Astrocyte of the spinal cord (primary cell): ENCODE measurements at places on chromosomes 6 and 20.
A peak's percentile ranks its signal among the peaks of the same experiment; 100 is the strongest.

GRCh38 chr20:4830259-4830658, 108.5 kb downstream of the PRND start:
- DNase-seq, result no peak

DNA sequence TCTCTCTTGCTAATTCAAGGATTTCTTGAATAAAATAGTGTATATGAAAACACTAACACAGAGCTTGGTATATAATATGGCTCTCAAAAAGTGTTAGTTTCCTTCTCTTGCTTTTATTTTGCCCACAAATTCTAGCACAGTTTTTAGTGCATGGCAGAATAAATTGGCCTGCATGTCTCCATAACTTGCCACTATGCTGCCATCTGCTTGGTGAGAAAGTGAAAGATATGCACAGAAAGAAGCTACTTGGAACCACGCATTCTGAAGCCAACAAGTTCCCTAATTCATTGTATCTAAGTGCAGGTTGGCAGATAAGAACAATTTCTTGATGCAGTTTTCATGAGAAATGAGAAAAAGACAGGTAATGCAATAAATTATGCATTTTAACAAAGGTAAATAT, 101.2 kb downstream of the EPHA7 start:
- DNase-seq, result no peak

DNA sequence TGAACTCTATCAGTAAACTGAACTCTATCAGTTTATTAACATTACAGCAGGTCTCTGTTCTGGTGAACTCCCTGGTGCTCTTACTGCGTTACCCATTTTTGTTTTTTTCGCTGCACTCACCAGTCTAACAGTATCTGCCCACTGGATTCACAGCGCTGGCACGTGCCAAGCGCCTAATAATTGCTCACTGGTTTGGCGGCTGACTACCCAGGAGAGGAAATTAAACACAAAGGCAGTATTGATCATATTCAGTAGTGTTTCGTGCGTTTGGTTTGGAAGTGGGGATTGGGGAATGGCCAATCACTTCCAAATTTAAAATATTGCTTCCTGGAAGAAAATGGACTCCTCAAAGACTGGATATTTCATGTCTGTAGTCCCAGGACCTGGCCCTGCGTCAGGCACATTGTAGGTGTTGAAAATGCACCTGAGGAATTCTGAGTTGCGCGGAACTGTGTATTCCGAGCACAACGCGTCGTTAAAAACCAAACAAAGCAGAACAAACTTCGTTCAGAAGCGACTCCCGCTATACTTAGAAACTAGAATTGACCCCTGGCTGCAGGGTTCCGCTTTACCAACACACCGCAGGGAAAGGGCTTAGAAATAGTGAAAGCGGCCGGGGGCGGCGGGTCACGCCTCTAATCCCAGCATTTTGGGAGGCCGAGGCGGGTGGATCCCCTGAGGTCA, 1.1 kb upstream of the RPS12 start:
- DNase-seq, result peak; percentile 68

DNA sequence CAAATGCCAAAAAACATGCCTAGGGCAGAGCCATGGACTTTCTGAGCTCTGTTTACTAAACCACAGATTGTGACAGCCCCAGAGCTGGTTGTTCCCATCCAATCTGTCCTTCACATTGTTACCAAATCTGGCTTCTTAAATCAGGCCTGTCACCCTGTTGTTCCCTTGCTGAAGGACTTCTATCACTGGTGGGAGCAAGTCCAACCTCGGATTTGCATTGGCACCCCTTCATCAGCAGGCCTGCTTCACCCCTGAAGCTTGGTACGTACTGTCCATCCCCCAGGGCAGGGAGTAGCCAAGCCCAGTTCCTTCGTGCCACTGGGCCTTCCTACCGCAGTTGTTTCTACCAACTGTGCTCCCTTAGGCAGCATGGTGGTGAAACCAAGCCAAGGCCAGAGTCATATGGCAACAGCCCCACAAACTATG, 357.3 kb upstream of the JARID2 start:
- no peak for DNase-seq

DNA sequence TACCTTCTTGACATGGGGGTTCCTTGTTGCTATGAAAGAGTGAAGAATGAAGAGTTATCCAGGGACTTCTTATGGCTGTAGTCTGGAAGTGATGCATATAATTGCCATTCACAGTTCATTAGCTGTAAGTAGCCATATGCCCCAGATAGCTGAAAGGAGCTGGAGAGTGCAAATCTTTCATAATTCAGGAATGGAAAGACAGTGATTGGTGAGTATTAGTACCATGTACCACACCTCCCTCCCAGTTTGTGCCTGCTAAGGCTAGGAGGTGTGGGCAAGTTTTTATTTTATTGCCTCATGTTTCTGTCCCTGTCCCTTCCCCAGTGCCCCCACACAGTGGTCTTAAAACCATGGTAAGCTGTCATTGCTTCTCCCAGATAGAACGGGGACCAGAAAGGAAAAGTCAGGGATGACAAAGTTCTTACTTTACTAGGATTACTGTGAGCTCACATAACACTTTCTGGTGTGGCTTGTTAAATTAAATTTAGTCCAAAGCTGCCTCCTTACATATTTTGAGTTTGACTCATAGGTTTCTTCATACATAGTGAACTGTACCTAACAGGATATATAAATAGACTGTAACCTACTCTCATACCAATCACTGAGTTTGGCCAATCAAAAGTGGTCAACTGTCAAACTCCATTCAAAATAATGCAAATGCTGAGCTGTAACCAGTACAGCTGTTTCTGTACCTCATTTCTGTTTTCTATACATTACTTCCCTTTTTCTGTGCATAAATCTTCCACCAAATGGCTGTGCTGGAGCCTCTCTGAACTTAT, 119.4 kb downstream of the RFPL4B start:
- DNase-seq, result peak; percentile 58

- DNase-seq, result no peak
Observed at GRCh38 chr6:30019819-30020218, 41.2 kb upstream of the POLR1H start.

DNA sequence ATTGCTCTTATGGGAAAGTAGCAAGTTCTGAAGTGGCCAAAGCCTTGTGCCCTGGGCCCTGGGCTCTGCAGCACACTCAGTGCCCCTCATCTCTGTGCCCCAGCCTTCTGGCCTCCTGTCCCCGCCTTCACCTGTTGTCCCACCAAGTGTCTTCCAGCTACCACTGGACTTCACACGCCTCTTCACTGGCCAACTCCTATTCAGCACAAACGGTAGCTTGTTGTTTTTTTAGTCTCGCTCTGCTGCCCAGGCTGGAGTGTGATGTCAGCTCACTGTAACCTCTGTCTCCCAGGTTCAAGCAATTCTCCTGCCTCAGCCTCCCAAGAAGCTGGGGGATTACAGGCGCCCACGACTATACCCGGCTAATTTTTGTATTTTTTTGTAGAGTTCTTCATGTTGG, 4.8 kb downstream of the CCHCR1 start:
- DNase-seq, result no peak

DNA sequence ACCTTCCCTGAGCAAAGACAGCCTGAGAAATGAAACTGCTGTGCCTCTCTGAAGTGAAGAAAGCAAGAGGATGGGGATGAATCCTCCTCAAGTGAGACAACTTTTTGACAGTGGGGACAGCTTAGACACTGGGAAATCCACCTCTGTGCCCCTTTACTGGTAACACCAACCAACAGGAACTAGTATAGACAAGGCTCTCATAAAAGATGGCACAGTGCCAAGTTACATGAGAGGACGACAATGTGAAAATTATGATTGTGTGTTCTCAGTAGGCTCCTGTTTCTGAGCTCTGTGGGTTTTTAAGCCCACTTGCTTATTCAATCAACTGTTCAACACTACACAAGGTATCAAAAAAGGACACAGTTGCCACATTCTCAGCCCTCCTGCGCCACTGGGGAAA, 41.6 kb upstream of the LYRM2 start:
- DNase-seq, result no peak

DNA sequence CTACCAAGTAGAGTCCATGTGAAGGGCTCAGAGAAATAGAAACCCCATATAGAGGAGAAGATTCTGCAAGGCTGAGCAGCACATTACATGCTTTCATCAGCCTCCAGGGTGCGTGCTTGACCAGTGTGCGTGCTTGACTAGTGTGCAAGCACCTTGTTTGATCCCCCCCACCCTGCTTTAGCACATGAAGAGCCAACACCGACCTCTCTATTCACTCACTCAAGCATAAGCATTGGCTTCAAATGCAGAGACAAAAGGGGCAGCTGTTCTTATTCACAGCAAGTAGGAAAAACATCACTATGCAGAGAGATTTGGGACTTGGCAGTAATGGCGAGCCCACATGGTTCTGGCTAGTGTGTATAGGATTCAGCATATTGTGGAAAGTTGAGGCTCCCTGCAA, 278.7 kb upstream of the RNF217 start:
- DNase-seq, result no peak

DNA sequence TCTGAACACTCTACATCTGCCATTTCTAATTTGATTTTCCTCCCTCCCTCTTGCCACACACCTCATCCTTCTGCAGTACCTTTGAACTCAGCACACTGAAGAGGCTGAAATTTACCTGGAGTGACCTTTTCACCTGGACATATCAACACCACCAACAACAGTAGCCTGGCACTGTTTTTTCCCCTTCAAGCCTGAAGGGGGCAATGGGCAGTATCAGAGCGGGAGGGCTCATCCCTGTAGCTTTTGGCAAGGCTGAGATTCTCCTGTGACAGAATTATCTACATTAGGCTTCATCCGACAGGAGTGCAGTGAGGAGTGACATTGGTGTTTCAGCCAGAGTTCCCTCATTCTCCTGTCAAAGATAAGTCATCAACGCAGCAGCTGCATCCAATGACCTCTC, 312.8 kb upstream of the SPTLC3 start:
- no peak for DNase-seq

- no peak for DNase-seq
Observed at GRCh38 chr6:32110632-32111031, 1.5 kb upstream of the TNXB start.

DNA sequence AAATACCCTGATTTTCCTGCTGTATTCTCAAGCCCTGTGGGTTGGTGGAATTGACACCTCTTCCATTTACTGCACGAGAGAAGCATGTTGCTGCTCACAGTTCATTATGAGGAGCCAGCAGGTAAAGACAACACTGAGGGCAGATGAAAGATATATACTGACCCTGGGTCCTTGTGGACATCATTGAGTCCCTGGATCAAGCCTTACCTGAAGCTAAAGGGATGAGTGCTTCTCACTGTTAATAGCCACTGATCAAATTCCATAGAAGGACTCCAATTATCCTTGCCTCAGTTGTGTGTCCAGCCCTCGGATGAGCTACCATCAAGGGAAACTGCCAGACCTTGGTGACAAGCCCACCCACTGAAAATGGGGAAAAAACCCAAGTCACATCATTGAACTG, 7.7 kb upstream of the SIGLEC1 start:
- DNase-seq, result no peak

DNA sequence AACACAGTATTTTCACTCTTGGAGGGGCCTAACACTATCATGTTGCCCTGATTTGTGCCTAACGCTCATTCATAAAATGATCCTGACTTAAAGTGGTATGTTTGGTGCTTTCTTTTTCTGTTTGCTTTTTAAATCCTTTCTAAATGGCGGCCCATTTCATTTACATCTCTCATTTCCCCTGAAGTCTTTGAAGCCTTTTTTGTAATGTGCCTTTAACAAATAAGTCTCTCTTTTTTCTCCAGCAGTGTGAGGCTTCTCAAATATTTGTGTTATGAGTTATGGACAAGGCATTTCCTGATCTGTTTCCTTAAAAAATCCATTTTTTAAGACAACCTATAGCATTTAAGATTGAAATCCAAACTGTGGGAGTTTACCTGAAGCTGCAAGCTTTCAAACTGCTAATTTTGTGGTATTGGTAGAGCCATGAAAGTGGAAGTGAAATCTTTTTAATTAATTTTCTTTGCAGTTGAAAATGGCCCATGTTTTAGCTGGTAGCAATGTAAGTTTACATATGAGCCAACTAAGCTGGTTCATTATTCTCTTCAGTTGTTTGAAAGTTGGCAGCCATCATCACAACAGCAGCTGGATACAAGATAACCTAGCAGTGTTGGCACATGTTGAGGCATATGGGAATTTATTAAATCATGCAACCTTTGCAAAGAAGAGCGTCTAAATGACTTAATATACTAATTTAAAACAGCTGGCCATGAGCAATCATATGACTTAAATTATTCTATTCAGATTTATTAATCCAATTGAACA, 469.7 kb downstream of the CDKAL1 start:
- peak; percentile 77 for DNase-seq
